ENCODE measurements at places on chromosomes 16 and 17. TPM values are rescaled to one million over a fixed set of nuclear protein-coding genes. Genes with fewer than 3 reads are reported as not detected.

The FNDC8 gene
- not detected for total RNA-seq

The IL34 gene
- total RNA-seq: 2.8 TPM

The FA2H gene
- 0.31 TPM for total RNA-seq

The KRT12 gene
- not detected for total RNA-seq

The DOC2B gene
- total RNA-seq: 43.2 TPM

The SAMD14 gene
- total RNA-seq: 41.3 TPM

The ZMYND15 gene
- not detected for total RNA-seq

The RNF227 gene
- 7.5 TPM for total RNA-seq

The CHST6 gene
- total RNA-seq: 0.94 TPM

The BHLHA9 gene
- not detected for total RNA-seq

The NPIPA5 gene
- total RNA-seq: 8.1 TPM

The BICDL2 gene
- 0.31 TPM for total RNA-seq

The TTYH2 gene
- total RNA-seq: 17.2 TPM

The CALB2 gene
- total RNA-seq: 17.8 TPM

The GGT6 gene
- not detected for total RNA-seq

The VAMP2 gene
- 40.7 TPM for total RNA-seq

Measured in parietal lobe (tissue), 2 donors.